Peyer's patch (tissue), 4 donors: ENCODE measurements at places on chromosomes 2 and 18. TPM values are rescaled to one million over a fixed set of nuclear protein-coding genes. Genes with fewer than 3 reads are reported as not detected.
A peak's percentile ranks its signal among the peaks of the same experiment; 100 is the strongest.

MEP1B gene
- 497 TPM for total RNA-seq

KIF5C gene
- 1.6 TPM for total RNA-seq

GRCh38 chr2:28395334-28396061, 2.8 kb downstream of the FOSL2 start:
- H3K27ac ChIP-seq: peak overlapping the region; percentile 83
- DNase-seq: peak; percentile 72
- H3K27me3 ChIP-seq: no peaks in the 10 kb centered on the region
- H3K4me1 ChIP-seq: peaks cover 33% of the 10 kb centered on the region
- peak overlapping the region; percentile 72 for H3K4me3 ChIP-seq
- no peaks in the 10 kb centered on the region for H3K36me3 ChIP-seq

- no peaks in the 10 kb centered on the region for H3K27me3 ChIP-seq
- H3K4me3 ChIP-seq: no peak overlapping the region
- H3K27ac ChIP-seq: no peak overlapping the region
- no peaks in the 10 kb centered on the region for H3K4me1 ChIP-seq
- DNase-seq: no peak
Observed at GRCh38 chr18:7722955-7723354, 155.8 kb downstream of the PTPRM start.

GRCh38 chr2:160465406-160465805, 28.2 kb downstream of the RBMS1 start:
- no peak for DNase-seq
- no peaks in the 10 kb centered on the region for H3K4me1 ChIP-seq
- H3K27me3 ChIP-seq: no peaks in the 10 kb centered on the region
- H3K4me3 ChIP-seq: no peak overlapping the region
- no peak overlapping the region for H3K27ac ChIP-seq
- H3K36me3 ChIP-seq: no peaks in the 10 kb centered on the region
